ENCODE measurements at places on chromosomes 7 and 10.

GRCh38 chr10:101018600-101019439 is 12.1 kb downstream of the PDZD7 start:
- peak; percentile 97 for DNase-seq

- DNase-seq, result no peak
Observed at GRCh38 chr7:99311702-99312101, 14.0 kb upstream of the ARPC1A start.

GRCh38 chr10:130933008-130933390 is 378.5 kb downstream of the TCERG1L start:
- DNase-seq, result no peak

DNA sequence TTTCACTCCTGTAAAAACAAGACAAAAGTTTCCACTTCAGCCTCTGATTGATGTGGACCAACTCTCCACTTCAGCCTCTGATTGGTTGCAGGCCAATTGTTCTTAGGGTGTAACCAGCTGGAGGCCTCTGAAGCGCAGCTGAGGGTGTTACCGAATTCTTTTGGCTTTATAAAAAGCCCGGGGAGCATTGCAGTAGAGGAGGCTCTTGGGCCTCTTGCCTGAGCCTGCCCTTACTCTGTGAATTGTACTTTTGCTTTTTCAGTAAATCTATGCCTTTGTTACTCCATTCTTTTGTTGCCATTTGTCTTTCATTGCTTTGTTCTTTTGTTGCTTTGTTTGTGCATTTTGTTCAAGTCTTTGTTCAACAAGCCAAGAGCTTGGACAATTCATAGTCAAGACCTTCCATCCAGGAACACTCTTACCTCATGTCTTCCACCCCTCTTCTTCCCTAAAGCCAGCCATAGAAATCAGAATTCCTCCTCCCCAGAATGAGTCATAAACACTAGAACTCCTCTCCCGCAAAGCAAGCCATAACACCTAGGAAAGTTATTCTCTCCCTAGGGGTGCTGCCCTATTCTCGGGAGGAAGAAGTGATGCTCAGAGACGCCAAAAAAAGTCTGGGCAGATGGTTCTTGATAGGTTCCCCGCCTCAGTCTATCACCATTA is 53.5 kb upstream of the ARMC3 start:
- no peak for DNase-seq

DNA sequence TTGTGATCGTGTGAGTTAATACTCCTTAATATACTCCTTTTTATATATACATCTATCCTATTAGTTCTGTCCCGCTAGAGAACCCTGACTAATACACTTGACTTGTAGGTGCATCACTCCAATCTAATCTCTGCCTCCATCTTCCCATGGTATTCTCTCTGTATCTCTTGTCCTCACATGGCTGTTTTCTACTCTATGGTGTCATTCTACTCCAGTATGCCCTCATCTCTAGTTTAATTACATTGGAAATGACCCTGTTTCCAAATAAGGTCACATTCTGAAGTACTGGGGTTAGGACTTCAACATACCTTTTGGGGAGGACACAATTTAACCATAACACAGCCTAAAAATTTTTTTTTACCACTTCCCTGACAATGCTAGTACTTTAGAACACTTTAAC is 25.8 kb upstream of the TNKS2 start:
- no peak for DNase-seq

GRCh38 chr10:129491123-129491734 is 24.2 kb downstream of the MGMT start:
- no peak for DNase-seq

DNA sequence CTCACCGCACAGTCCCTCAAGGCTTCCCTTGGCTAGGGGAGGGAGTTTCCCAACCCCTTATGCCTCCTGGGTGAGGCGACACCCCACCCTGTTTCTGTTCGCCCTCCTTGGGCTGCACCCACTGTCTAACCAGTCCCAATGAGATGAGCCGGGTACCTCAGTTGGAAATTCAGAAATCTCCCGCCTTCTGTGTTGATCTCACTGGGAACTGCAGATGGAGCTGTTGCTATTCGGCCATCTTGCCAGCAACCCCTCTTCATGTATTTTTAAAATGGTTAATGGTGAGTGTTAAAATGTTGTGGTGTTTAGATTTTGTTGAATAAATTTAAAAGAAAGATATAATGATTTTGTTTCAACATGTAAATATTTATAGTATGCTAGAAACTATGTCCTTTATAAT is 22.0 kb downstream of the UMAD1 start:
- peak; percentile 54 for DNase-seq

- peak; percentile 29 for DNase-seq
Observed at GRCh38 chr7:151518105-151518946, 1.4 kb downstream of the RHEB start.

- no peak for DNase-seq
Observed at GRCh38 chr10:132403511-132404168, 6.6 kb downstream of the PWWP2B start.

GRCh38 chr10:84401854-84402611 is 73.6 kb downstream of the CCSER2 start:
- DNase-seq, result no peak

GRCh38 chr7:121278120-121279021 is 50.4 kb upstream of the WNT16 start:
- no peak for DNase-seq

DNA sequence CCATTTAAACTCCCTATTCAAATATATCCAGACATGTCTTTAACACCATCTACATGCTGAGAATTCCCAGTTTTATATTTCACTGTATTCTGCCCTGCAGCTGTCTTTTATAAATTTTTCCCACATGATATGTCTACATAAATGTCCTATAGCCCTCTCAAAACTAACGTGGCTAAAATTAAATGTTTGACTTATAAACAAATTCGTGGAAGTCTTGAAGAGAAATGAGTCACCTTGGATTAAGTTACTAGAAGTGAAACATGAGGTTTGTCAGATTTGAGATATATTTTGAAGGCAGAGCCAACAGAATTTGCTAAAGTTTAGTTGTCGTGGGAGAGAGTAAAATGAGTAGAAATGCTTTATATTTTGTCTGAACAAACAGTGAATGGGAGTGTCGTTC is 386.9 kb upstream of the CNTNAP2 start:
- DNase-seq, result no peak

- DNase-seq, result no peak
Observed at GRCh38 chr10:95544783-95545500, 16.2 kb downstream of the SORBS1 start.

GRCh38 chr10:98253499-98253898 is 14.5 kb downstream of the LOXL4 start:
- DNase-seq, result no peak

DNA sequence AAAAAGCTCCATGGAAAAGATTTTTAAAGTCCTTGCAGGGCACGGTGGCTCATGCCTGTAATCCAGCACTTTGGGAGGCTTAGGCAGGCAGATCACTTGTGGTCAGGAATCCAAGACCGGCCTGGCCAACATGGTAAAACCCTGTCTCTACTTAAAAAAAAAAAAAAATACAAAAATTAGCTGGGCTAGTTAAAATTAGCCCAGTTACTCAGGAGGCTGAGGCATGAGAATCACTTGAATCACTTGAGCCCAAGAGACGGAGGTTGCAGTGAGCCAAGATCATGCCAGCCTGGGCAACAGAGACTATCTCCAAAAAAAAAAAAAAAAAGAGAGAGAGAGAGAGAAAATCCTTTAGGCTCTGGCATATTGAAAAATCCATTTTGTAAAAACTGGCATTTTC is 61.9 kb downstream of the CCDC6 start:
- DNase-seq, result peak; percentile 45

DNA sequence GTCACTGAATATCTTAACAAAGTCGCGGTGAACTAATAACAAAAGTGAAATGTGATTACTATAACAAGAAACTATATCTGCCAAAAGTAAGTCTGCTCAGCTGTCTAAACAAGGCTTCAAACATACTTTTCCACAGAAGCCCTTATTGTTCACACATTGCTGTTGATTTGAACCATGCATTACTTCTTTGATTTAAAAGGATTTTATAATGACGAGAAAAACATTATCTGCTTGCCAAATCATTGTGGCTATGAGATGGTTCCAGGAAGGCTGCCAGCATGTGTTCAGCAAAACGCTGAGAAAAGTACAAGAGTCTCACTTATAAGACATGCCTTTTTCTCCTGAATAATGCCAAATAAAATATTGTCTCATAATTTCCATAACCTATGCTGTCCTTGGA is 24.4 kb downstream of the RNF133 start:
- DNase-seq, result no peak

DNA sequence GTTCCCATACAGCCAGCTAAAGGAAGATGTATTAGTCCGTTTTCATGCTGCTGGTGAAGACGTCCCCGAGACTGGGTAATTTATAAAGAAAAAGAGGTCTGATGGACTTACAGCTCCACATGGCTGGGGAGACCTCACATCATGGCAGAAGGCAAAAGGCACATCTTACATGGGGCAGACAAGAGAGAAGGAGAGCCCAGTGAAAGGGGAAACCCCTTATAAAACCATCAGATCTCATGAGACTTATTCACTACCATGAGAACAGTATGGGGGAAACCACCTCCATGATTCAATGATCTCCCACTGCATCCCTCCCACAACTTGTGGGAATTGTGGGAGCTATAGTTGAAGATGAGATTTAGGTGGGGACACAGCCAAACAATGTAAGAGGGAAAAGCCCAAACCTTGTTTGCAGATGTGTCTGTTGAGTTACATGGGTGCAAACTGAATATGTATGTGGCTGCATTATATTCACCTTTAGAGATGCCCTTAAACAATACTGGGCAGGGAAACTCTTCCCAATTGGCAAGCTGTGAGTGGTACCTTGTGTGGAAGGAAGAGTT is 13.1 kb upstream of the BRAF start:
- no peak for DNase-seq

DNA sequence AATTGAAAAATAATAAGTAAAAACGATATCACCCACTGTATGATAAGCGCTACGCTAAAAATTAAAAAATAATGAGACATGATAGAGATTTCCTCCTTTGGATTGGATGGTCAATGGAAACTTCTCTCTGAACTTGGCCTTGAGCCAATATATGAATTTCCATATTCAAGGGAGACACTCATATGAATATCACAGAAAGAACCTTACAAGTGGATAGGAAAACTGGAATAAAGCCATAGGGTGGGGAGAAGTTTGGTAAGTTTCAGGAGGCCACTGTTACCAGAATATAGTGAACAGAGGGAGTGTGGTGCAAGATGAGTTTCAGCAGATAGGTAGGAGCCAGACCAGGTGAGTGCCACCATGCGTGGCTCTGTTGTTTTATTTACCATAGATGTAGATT is 147.2 kb downstream of the SEM1 start:
- DNase-seq, result no peak

DNA sequence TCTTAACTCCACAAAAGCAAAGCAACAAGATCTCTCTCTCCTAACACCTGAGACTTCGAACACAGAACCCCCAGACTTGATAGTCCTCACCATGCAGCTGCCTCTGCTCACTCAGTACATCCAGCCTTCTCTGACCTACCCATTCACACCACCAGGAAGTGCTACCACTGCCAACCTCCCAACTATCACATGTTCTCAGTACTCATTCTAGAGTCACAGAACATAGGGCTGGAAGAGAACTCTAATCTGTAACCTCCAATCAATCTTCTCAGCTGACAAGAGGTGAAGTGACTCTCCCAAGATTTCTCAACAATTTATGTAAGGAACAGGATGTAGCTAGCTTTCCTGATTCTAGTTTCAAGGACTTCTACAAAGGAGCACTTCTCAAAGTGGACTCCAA is 3.8 kb downstream of the NUDCD3 start:
- no peak for DNase-seq

DNA sequence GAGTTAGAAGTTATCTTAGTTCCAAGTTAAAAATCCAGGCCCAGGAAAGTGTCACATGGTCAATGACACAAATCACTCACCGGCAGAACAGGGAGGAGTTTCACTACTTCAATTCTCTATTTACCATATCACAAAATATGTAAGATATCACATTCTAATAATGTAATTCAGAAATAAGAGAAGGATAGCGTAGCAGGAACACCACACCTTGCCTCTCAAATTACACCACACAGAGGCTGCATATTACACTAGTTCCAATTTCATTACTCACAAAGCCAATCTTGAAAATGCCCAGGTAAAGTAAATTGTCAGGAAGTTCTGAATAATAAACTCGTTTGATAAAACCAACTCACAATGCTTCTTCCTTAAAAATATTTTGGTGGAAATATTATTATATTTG is 169.2 kb downstream of the CTTNBP2 start:
- no peak for DNase-seq

DNA sequence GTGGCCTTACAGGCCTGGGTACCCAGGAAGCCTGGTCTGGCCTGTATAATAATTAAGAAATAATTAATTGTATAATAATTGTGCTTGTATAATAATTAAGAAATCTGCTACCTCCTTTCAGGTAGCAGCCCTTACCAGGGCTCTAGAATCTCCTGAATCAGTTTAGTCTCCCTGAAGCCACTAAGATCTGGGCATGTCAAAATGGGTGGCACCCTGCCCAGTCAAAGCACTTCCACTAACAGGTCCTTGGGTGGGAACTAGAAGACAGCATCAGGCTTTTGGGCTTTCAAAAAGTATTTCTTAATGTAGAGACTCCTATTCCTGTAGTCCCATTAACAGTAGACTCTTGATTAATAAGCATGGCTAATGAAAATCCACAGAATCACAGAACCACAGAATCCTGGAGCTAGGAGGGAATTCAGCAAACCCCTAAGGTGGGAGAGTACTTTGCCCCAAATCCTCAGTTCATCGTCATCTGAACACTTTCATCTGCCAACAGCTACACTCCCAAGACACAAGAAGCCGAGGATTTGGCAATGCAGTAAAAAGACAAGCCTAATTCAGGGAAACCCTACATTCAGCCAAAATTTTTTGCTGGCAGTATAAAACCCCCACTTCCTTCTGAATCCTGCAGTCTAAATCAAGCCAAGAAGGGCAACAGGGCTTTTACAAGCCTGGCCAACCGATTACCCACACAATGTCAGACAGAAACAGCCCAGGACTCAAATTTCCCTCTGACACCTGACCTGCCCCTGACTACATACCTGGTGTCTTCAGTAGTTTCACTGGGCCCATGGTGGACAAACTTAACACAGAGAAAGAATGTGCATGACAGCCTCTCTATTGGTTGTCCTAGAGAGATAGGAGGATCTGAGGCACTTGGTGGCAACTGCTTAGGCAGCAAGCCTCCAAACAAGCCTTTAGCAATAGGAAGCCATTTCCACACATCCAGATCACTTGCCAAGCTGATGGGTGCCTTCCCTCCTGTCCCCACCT is 5.9 kb upstream of the IL6 start:
- no peak for DNase-seq

- DNase-seq, result peak; percentile 97
Observed at GRCh38 chr7:102425639-102426267, 7.6 kb upstream of the ORAI2 start.

GRCh38 chr7:132527467-132528410 is 48.5 kb downstream of the PLXNA4 start:
- peak; percentile 69 for DNase-seq

- DNase-seq, result no peak
Observed at GRCh38 chr7:156019308-156019707, 207.0 kb upstream of the SHH start.

- no peak for DNase-seq
Observed at GRCh38 chr7:38060116-38060515, 117.9 kb upstream of the STARD3NL start.
